ENCODE measurements at places on chromosomes 7 and 10.

DNA sequence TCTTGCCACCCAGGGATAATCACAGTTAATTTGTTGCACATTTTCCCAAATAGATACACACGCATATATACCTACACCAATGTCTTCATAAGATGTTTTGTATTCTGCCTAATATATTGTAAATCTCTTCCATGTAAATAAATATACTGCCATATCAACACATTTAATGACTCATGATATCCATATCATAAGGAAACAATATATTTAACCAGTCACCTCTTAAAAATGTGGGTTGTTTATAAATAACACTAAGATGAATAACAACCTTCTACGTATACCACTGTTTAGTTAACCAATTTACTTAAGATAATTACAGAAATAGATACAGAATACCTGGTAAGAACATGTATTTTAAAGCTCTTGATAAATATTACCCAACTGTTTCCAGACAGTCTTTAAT, 38.2 kb downstream of the ELAPOR2 start:
- DNase-seq, result no peak

DNA sequence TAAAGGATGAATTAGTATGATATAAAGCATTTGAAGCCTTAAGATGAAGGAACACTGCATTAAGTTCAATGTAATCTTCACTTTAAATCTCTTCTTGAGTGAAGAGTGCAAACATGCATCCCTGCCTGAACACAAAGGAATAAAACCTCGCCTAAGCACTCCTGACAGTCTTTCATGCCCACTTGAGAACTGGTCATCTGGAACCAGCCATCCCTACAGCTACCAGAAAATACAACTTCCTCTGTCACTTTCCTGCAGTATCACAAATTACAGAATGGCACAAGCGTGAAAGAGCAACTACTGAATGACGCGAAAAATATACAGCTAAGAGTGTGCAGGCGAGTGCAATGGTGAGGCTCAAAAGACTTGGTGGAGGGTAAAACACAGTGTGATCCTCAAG, 1079.9 kb downstream of the CNTNAP2 start:
- no peak for DNase-seq

DNA sequence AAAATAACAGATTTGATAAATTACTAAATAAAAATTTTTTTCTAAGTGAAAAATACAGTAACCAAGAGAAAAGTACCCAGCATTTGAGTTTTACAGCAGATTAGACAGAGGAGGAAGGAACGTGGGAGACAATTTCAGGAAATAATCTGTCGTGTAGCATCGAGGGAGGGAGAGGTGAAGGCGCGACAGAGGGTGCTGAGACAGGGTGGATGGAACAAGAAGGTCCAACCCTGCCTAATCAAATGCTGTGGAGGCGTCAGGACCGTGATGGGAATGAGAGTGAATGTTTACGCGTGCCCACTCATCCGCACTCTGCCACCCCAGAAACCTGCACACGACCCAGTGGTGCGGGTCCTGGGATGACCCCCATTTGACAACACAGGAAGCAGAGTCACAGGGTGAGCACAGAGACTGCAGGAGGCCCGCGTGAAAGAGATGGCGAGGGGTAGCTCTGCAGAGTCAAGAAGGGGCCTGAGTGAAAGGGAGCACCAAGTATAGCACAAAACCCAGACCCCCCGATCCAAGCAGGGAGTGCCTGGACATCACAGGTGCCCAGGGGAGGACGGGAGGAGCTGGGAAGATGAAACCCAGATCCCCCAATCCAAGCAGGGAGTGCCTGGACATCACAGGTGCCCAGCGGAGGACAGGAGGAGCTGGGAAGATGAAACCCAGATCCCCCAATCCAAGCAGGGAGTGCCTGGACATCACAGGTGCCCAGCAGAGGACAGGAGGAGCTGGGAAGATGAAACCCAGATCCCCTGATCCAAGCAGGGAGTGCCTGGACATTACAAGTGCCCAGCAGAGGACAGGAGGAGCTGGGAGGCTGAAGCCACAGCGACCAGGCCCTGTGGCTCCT, 558.9 kb downstream of the DNAJB6 start:
- no peak for DNase-seq

DNA sequence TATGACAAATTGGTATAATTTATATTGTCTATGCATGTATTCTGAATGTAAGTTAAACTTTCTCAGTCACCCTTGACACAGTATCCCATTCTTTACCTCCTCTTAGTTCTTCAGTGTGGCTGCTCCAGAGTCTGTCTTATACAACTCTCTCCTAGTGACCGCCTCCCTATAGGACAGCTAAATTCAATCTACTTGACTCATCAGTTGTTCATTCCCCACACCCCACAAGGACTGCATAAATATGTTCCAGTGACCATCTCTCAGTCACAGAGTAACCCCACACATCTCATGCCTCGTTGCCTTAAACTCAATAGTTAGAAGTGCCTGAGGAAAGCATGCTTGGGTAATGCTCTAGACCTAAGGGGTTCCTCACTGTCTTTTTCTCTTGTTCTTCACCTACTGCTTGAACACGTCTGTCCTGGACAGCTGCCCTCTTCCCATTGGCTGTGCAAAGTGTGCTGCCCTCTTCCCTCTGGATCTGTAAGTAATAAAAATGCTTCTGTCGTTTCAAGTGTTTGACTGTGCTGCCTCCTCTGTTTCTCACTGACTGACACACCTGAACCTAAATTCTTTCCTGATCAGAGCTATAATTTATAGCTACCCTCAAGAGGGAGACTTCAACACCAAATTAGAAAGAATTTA, 494.6 kb upstream of the GRM3 start:
- no peak for DNase-seq

DNA sequence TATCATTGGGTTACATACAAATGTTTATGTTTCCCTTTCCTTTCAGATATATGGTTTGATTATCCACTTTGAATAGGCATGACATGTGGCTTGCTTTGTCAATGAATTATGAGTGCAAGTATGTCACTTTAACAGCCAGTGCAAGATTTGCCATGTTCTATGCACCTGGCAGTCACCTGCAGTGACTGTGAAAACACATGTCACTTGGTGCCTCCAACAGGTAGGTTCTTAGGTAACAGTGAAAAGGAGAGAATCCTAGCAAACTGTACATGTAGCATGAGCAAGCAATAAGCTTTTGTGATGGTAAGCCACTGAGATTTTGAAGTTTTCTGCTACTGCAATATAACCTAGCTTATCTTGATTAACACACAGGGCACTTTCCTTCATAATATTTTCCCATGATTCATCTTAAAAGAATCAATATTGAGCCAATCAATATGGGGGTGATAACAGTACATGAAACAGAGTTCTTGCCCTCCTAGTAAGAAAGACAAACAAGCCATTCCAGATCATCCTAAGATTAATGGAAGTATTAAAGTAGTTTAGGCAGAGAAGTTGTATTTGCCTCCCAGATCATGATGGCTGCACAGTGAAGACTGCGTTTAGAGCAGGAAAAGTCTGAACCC, 7.9 kb upstream of the RALA start:
- peak; percentile 40 for DNase-seq

DNA sequence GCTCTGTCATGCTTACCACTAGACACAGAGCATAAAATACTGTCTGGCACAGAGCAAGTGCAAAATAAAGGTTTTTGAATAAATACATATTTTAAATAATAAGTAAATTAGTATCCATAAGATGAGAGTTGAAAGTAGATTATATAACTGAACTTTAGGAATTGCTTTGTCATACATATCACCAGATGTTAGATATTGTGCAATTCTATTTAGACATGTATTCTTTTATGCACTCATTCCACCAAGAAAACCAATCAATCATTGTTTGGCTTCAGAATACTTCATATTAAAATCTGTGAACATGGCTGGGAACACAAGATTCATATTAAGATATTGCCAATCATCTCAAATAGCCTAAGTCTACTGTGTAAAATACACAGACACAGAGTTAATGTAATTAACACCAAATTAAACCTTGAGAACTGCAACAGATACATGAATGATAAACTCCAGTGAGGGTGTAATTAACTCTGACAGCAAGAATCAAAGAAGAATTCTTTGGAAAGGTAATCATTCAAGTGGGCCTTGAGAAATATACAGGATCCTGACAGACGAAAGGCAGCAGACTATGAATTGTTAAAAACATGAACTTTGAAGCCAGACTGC, 201.0 kb upstream of the PTN start:
- DNase-seq, result no peak

GRCh38 chr10:119310806-119311205, 103.4 kb downstream of the GRK5 start:
- DNase-seq, result no peak

GRCh38 chr10:126108693-126109092, 212.3 kb downstream of the FANK1 start:
- no peak for DNase-seq

DNA sequence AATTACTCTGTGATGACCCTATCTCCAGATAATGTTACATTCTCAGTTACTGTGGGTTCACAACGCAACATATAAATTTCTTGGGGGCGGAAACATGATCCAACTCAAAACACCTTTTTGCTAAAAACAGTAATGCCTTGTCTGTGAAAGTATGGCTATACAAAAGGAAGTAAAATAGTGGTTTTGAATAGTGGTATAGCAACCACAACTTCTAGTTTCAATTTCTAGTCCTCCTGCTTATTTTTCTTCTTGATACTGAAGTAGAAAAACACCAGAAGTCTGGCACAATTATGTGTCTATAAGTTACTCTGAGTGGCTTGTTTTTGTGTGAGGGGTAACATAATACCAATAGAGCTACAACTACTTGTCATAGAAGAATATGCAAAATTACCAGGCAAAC, 21.5 kb upstream of the ZNF800 start:
- no peak for DNase-seq

- DNase-seq, result no peak
Observed at GRCh38 chr10:24349379-24350001, 140.6 kb downstream of the KIAA1217 start.

DNA sequence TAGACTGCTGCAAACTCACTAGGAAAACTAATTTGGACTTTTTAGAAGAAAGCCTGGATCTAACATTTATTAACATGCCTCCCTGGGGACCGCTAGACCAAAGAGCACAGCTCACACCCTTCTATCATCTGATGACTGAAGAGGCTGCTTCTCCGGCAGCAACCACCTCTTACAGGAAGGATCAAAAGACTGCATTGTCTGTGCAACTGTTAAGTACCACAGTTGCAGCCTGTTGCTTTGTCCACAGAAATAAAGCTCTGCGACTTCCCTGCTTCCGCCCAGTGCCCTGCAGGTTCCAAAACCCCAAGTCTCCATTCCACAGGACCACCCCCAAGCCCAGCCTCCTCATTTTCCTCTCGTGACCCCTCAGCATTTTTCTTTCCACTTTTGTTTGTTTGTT, 14.0 kb upstream of the PODXL start:
- DNase-seq, result no peak

DNA sequence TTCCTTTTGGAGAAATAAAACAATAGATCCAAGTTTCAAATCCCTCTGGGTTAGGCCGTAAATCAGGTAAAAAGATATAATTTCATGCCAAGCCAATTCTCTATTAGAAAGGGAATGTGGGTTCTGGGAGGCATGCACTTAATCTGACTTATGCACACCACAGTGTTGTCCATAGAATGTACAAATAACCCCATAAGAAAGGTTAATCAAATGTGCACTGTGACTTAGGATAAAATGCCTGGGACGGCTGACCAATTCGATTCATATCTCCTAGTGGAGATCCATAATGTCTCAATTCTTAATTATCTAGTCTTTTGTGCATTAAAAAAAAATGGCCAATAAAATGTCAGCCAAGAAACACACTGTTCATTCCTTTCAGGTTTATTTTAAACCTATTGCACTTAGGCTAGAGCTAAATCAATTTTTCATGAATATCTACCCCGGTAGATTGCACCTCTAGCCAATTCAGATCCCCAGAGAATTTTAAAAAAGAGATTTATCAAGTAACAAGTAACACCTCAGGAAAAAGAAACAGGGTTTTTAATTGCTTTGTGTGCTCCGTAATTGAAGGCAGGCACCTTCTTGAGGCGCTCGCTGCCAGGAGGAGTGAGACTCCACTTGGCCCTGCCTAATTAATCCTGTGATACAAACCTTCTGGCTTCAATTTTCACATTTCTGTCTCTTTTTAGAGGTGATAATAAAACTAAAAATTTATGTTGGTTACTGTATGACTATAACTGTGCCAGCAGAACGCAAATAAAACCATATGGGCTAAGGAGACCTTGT, 265.1 kb downstream of the ETV1 start:
- DNase-seq, result no peak

DNA sequence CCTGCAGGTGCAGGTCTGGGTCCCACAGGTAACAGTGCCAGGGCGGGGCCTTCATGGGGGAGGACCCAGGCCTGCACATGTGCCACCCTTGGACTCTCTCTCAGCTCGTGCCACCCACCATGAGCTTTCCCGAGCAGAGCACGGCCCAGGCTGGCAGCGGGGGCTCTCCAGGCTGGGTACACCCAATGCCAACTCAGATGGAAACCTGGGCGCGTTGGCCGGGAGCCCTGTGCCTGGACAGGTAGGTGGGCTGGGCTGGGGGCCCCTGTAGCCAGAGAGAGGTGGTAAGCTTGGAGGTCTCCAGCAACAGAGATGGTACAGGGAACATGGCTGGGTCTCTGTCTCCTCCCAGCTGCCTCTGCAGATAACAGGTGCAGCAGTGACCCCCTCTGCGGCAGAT, 69.9 kb upstream of the ADARB2 start:
- no peak for DNase-seq

GRCh38 chr7:139950881-139951525, 111.7 kb downstream of the PARP12 start:
- DNase-seq, result peak; percentile 68

DNA sequence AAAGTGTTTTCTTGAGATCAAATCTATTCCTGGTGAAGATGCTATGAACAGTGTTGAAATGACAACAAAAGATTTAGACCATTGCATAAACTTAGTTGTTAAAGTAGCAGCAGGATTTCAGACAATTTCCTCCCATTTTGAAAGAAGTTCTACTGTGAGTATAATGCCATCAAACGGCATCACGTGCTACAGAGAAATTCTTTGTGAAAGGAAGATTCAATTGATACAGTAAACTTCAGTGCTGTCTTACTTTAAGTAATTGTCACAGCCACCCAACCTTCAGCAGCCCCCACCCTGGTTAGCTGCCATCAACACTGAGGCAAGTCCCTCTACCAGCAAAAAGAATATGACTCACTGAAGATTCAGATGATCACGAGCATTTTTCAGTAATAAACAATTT, 115.2 kb downstream of the TES start:
- no peak for DNase-seq

DNA sequence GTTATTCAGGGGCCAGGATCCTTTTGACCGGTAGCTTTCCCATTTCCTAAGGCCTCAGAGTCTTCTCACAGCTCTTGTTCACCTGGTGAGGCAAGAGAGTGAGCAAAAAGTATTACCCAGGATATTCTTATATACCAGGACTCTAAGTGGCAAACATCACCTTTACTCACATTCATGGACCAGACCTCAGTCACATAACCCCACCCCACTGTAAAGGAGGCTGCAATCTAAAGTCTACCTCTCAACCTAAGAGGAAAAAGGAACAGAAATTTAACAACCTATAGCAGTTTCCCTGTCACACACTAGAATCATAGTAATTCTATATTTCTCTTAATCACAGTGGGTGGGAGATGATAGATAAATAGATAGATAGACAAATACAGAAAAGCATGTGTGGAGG, 176.0 kb upstream of the PTPRZ1 start:
- no peak for DNase-seq

Data from NCI-H146 (cell line).